NCI-H446 treated with DMSO at 0.1 percent for 48 hours (cell line): ENCODE measurements at places on chromosomes 1 and 21.

DNA sequence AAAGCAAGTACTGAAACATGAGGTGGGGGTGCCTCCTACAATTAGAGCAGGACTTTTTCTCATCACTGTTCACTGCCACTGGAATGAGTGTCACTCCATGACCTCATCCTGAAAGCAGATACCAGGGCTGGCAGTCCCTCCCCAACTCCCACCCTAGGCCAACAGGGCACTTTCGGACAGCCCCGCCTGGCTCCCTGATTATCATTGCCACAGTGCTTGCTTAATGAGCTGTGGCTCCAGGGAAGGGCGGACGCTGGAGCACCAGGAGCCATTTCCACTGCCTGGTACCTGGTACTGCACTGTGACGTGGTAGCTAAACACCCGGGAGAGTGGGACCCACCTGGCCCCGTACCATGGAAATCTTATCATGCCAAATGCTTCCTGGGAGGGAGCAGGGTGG, 22.3 kb downstream of the SLC9A1 start:
- DNase-seq = no peak

DNA sequence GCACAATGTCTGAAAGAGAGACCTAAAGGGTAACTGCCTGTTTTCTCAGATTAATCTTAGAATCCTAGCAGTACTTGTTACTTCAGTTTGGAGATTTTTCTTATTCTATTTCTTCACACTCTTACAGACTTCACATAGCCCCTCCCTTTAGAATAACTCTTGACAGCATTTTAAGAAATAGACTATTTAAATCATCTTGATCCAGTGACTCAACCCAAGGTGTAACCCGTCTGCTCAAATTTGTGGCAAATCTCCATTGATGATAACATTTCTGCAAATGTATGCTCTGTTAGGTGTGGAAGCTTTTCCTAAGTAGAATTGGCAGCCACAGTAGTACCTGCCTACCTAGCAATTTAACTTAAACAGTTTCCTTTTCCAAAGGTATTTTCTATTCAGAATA, 391.2 kb downstream of the DISC1 start:
- DNase-seq = no peak

GRCh38 chr1:205353612-205354011, 3.1 kb downstream of the KLHDC8A start:
- DNase-seq = no peak

GRCh38 chr1:8211883-8212579, 105.9 kb upstream of the SLC45A1 start:
- DNase-seq = no peak

DNA sequence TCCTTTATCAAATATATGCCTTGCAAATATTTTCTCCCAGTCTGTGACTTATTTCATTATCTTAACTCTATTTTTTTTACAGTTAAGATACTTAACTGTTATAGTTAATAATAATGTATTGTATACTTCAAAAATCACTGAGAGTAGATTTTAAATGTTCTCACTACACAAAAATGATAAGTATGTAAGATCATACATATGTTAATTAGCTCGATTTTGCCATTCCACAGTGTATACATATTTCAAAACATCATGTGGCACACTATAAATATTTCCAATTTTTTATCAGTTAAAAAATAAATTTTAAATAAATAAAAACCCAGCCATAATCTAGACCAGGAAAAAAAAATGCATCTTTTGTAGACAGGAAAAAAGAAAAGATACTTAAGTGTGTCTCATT, 27.2 kb downstream of the CTTNBP2NL start:
- no peak for DNase-seq

GRCh38 chr1:244226435-244226834, 175.4 kb downstream of the ZBTB18 start:
- DNase-seq = no peak
